ENCODE measurements at places on chromosomes 5 and 9.

DNA sequence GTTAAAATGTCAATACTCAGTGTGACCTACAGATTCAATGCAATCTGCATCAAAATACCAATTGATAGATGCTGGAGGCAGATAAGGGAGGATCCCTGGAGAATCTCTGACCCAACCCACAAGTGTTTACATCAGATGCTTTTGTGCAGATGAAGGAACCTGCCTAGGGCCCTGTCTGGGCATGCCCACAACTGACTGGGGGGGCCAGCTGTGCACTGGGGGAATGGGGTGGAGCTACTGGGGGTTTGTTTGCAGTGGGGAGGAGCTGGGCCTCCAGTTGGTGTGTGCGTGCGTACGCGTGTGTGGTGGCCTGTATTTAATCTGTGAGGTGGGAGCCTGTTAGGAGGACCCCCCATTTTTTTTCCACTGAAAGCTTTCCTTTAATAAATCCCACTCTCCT, 244.9 kb downstream of the TRIM36 start:
- no peak for DNase-seq

DNA sequence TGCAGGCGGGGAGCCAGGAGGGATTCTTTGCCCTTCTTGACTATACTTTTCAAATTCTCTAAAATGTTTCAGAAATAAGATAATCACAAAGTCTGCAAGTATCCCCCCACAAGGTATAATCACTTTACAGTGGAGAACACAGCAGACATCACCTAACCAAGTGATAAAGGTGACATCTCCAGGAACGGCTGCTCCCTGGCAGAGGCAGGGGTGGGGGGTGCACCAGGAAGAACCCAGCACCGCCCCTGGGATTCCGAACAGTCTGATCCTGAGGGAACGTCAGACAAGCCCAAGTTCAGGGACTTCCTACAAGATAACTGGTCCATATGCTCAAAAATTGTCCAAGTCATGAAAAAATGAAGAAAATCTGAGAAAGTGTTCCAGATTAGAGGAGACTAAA, 85.4 kb downstream of the HSD17B3 start:
- DNase-seq: no peak

GRCh38 chr5:135905144-135905543, 9.5 kb upstream of the IL9 start:
- DNase-seq: no peak

GRCh38 chr9:16368237-16369087, 502.0 kb downstream of the BNC2 start:
- DNase-seq: no peak

DNA sequence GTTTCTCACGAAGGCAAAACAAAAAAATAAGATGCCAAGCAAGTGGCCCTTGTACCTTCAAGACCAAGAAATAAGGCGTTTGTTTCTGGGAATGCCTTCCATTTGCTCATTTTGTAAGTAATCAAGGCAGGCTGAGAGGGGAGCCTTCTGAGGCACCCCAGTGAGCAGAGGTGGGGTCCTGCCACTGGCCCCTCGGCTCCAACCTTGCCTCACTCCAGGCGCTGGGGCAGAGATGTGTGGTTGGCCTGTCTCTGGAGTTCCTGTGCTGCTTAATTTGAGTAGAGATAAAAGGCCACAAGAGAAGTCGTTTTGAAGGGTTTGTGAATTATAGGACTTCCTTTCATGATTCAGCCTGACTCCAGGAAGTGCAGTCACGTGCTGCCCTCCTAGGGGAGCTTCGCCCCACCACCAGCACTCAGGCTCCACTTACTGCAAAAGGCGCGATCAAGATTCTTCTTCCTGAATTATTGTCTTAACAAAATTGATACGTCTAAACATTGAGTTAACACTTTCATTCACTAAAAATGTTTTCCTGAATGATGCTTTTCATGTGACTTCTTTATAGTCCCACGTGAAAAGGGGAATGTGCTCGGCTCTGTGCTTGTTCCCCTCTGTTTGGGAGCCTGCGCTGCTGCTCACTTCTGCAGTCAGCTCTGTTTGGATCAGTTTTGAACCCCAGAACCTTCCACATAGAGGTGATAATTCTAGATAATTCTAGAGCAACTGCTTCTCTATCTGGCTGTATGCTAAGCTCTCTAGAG, 13.7 kb downstream of the SYK start:
- no peak for DNase-seq

All from T-helper 2 cell treated with Interferon-gamma antibody and Interleukin-4, amounts not matched to agents 5 μg/mL and 100 μg/mL, for 36 hours (primary cell).